ENCODE measurements at places on chromosomes 12 and 14. TPM values are rescaled to one million over a fixed set of nuclear protein-coding genes. Genes with fewer than 3 reads are reported as not detected.

Gene DENND5B
- 13.2 TPM for total RNA-seq

Gene PLEKHG3
- total RNA-seq: 31.7 TPM

Gene SYT10
- total RNA-seq: not detected

Gene FIGNL2
- 0.25 TPM for total RNA-seq

Gene NINJ2
- 1.1 TPM for total RNA-seq

Gene GPR84
- not detected for total RNA-seq

Gene PDE3A
- 2.6 TPM for total RNA-seq

Gene PLEKHG7
- not detected for total RNA-seq

Gene CCDC196
- total RNA-seq: not detected

Gene SMOC1
- total RNA-seq: 16.4 TPM
